ENCODE measurements at places on chromosomes 7 and 10.

DNA sequence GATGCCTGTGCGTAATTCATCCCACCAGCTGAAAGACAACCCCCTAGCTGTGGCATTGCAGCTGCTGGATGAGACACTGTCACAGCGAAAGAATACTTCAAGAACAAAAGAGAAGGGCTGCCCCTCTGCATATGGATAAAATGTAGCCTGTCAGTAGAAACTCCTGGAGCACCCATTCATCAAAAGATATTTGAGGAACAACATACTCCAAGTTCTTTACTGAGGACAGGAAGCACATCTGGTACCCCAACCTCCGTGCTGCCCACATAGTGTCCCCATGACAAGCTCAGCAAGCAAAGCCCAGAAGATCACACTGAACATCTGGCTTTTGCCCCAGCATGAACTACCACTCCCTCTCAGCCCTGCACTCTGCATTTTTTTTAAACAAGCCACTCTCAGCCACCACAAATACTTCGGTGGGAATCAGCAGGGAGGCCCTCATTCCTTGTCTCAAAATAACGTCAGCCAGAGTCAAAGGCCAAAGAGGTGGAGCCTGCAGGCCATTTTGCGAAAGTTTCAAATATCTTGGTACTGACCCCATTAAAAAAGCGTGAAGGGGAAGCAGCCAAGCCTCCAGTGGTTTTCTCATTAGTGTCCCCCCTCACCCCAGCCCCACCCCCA, 1.7 kb downstream of the CREB3L2 start:
- DNase-seq, result no peak

DNA sequence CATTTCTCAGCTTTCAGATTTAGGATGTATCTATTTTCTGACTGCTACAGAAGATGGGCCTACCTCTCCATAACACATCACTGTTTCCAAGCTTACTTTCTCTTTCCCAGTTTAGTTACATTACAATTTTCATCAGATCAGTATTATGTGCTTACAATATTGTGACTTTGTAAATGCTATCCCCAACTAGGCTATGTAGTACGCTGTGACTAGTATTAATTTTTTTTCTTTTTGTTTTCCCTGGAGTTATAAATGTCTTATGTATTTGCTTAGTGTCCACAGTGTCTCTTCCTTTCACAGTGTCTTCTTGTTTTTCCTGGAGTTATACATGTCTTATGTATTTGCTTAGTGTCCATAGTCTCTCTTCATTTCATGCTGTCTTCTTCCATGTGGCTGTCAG, 188.9 kb downstream of the PTPRN2 start:
- no peak for DNase-seq

DNA sequence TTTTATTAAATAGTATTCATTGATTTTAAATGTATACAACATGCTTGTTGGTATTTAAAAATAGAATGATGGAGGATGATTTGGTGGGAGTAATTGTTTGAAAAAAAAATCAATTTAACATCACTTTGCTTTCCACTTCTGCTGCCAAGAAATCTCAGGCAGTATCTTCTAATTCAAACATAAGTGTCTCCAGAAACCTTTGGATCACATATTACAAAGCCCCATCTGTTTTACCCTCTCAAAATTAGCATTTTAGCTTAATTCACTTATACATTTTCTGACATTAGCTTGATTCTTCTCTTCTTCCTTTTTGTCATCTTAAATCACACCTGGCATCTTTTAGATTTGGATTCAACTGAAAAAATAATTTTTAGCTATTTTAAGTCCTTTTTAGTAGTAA, 72.9 kb upstream of the KMT2C start:
- DNase-seq, result no peak

- no peak for DNase-seq
These were observed 20.6 kb upstream of the PDCD4 start for GRCh38 chr10:110851020-110851612.

DNA sequence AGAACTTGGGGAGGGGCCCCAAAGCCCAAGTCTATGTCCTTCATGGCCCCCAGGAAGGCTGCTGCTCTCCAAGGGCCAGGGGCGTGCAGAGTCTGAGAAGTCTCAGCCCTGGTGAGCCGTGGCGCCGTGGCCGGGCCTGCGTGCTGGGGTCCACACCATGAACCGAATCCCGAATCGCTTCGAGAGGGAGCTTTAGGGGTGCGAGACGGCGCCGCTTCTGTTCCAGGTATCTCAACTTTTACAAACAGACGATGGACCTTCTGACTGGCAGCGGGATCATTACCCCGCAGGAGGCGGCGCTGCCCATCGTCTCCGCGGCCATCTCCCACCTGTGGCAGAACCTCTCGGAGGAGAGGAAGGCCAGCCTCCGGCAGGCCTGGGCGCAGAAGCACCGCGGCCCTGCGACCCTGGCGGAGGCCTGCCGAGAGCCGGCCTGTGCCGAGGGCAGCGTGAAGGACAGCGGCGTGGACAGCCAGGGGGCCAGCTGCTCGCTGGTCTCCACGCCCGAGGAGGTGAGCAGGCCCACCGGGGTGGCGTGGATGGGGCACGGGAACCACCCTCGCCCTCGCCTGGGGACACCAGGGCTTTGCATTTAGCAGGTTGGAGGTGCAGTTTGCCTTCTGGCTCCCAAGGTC, 12.7 kb downstream of the STRA8 start:
- DNase-seq, result no peak

GRCh38 chr10:32163071-32163761, 107.0 kb upstream of the KIF5B start:
- no peak for DNase-seq

DNA sequence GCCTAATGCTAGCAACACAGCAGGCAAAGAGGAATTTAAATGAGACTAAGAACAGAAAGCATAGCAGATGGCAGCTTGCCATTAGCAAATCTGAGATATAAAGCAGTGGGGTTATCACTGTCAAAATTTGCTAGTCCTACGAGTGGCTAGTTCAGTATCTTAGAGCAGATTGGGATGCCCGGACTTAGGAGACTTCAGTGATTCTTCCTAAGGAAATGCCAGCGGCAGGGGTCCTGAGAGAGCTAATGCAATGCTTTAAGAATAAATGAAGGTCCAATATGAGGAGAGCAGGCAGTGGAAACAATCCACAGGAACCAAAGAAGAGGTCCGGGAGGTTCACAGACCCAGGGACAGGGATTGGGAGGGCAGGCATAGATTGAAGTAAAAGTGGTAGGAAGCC, 169.3 kb upstream of the NPSR1 start:
- DNase-seq, result no peak
